Brain microvascular endothelial cell (primary cell): ENCODE measurements at places on chromosomes 1 and 21.

DNA sequence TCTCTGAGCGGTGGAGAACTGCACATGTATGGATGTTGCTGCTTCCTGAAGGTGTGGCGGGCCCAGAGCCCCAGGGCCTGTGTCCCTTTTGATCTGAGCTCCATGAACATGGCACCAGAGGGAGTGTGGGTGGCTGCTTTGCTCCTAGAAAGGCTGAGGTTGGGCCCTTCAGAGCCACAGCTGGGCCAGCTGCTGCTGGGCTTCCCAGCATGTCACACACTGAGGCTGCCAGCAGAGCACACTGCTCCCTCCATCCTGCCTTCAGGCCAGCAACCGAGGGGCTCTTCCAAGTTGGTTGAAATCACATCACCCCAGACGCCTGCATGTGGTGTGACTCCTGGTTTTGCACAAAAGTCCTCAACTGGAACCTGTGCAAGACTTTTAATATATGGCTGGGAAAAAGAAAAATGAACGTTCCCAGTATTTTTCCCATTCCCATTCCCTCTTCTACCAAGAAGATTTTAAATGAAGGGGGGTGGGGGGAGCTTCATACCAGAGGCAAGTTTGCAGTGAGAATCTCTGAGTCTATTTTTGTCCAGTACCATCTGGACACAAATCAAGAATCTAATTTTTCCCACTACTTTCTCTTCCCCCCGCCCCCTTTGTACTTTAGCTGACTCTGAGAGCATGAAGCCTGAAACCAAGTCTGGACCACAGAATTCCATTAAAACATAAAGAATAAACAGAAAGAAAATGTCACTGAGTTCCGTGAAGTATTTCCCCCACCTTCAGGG is 26.2 kb upstream of the NGF start:
- peak; percentile 65 for DNase-seq

DNA sequence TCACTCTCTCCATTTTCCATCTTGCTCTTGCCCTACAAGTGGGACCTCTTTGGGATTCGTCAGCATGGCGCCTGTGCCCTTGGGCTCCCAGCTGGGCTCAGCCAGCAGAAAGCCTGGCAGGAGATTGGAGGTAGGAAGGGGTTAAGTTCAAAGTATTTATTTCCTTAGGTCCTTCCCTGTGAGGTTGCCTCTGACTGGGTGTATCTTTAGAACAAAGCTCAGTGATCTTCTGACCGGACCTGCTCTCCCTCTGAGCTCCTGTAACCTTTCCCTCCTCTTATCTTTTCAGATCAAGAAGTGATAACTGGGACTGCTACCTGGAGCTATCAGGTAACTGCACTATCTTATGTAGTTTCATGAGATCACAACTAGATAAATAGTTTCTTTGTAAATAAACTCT is 75.8 kb upstream of the ABCD3 start:
- DNase-seq = no peak

DNA sequence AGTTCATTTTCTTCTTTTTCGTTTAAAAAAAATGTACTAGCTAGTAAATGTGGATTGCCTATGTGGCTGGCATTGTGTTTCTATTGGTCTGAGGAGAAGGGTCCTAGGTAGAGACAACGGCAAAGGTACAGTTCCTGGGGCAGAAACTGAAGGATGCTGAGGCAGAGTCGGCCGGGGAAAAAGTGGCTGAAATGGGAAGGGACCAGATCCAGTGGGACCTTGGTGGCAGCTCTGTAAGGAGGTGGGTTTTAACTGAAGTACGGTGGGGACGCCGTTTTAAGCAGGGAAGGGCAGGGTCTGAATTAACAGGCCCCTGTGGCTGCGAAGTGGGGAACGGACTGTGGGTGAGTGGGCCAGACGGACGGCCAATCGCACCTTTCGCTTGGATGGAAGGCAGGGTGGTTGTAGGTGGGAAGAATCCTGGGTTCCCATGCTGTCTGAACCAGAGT is 420 bp upstream of the VPS13D start:
- DNase-seq = no peak

- DNase-seq = peak; percentile 97
Observed at GRCh38 chr1:183234660-183235476, 48.8 kb downstream of the LAMC2 start.
